Smooth muscle cell of the coronary artery (primary cell): ENCODE measurements at places on chromosomes 12 and 14. TPM values are rescaled to one million over a fixed set of nuclear protein-coding genes. Genes with fewer than 3 reads are reported as not detected.

Gene KRT74
- total RNA-seq, result not detected in 2 replicates

Gene C14orf180
- total RNA-seq, result not detected in 2 replicates

Gene SPTB
- 0.15 TPM in 1 of 2 replicates, not detected in the other for total RNA-seq

Gene ENDOU
- total RNA-seq, result 0.15 TPM in 1 of 2 replicates, not detected in the other

Gene PLBD1
- total RNA-seq, result 0.38 and 1.1 TPM in 2 replicates

Gene GPR84
- total RNA-seq, result not detected in 2 replicates

Gene SCFD1
- total RNA-seq, result 99.6 and 126 TPM in 2 replicates

Gene AQP6
- under 0.01 TPM in 1 of 2 replicates, not detected in the other for total RNA-seq

Gene TAS2R7
- total RNA-seq, result not detected in 2 replicates

Gene TBX5
- 1.1 TPM in 2 replicates for total RNA-seq

Gene ZNF84
- total RNA-seq, result 19.2 and 23.3 TPM in 2 replicates

Gene IAPP
- not detected in 2 replicates for total RNA-seq

Gene CATSPERB
- 0.23 TPM in 1 of 2 replicates, not detected in the other for total RNA-seq

Gene ERP27
- total RNA-seq, result 0.23 TPM in 1 of 2 replicates, not detected in the other

Gene FGF23
- total RNA-seq, result not detected in 2 replicates

Gene MYL2
- total RNA-seq, result not detected in 2 replicates

Gene TAS2R42
- total RNA-seq, result not detected in 2 replicates

Gene SLC41A2
- total RNA-seq, result 6.7 and 20.2 TPM in 2 replicates

Gene TTC9
- 0.23 TPM in 2 replicates for total RNA-seq

Gene LYZ
- 0.08 TPM in 1 of 2 replicates, not detected in the other for total RNA-seq

Gene TPPP2
- not detected in 2 replicates for total RNA-seq

Gene RNASE2
- total RNA-seq, result not detected in 2 replicates

Gene FAM161B
- total RNA-seq, result 2.0 and 2.8 TPM in 2 replicates
